Type B pancreatic cell (in vitro differentiated cells): ENCODE measurements at places on chromosomes 12 and 14. TPM values are rescaled to one million over a fixed set of nuclear protein-coding genes. Genes with fewer than 3 reads are reported as not detected.

The GALNT9 gene
- total RNA-seq, result 1.6 TPM in 1 of 2 replicates, not detected in the other

The PIK3C2G gene
- 4.6 and 8.4 TPM in 2 replicates for total RNA-seq

The CMKLR1 gene
- total RNA-seq, result 0.50 and 0.97 TPM in 2 replicates

The RNASE7 gene
- 0.55 TPM in 1 of 2 replicates, not detected in the other for total RNA-seq

The KRT1 gene
- total RNA-seq, result 269 and 837 TPM in 2 replicates

The ACRBP gene
- total RNA-seq, result 3.9 and 7.1 TPM in 2 replicates

The SLC25A3 gene
- 648 and 677 TPM in 2 replicates for total RNA-seq

The HDAC7 gene
- total RNA-seq, result 71.5 and 76.1 TPM in 2 replicates

The EIF2B1 gene
- 49.9 and 56.5 TPM in 2 replicates for total RNA-seq

The TMED10 gene
- total RNA-seq, result 273 and 303 TPM in 2 replicates

The NCAPD2 gene
- total RNA-seq, result 96.5 and 109 TPM in 2 replicates

The IGFBP6 gene
- 25.1 and 40.3 TPM in 2 replicates for total RNA-seq

The EXOC3L4 gene
- total RNA-seq, result 4.0 and 4.1 TPM in 2 replicates

The FAM181A gene
- total RNA-seq, result 1.2 TPM in 1 of 2 replicates, not detected in the other

The CLEC4C gene
- not detected in 2 replicates for total RNA-seq

The DPPA3 gene
- not detected in 2 replicates for total RNA-seq

The TMEM121 gene
- total RNA-seq, result 1.4 and 5.5 TPM in 2 replicates

The SLC6A12 gene
- 2.1 and 3.0 TPM in 2 replicates for total RNA-seq

The LALBA gene
- not detected in 2 replicates for total RNA-seq

The KCNJ8 gene
- 2.4 and 7.8 TPM in 2 replicates for total RNA-seq

The REM2 gene
- total RNA-seq, result 1.4 and 2.0 TPM in 2 replicates

The PPP1R36 gene
- total RNA-seq, result 0.57 and 0.70 TPM in 2 replicates

The SLC24A4 gene
- total RNA-seq, result 0.57 and 0.82 TPM in 2 replicates

The HOXC10 gene
- not detected in 2 replicates for total RNA-seq

The RHOJ gene
- total RNA-seq, result 0.17 and 16.3 TPM in 2 replicates

The FOXM1 gene
- 53.9 and 68.6 TPM in 2 replicates for total RNA-seq

The TRIM9 gene
- 3.7 and 6.3 TPM in 2 replicates for total RNA-seq

The IAPP gene
- 10.0 and 10.4 TPM in 2 replicates for total RNA-seq

The BBS10 gene
- total RNA-seq, result 10.7 and 14.8 TPM in 2 replicates
